GM23338 (cell line): ENCODE measurements at places on chromosomes 3 and 15. TPM values are rescaled to one million over a fixed set of nuclear protein-coding genes. Genes with fewer than 3 reads are reported as not detected.

SCAANT1 gene
- 1.2 TPM in 1 of 2 replicates, not detected in the other for polyA plus RNA-seq

IL17RB gene
- polyA plus RNA-seq: 6.4 and 6.9 TPM in 2 replicates

CCDC33 gene
- 2.5 and 2.8 TPM in 2 replicates for polyA plus RNA-seq

SEC22A gene
- 5.3 and 11.2 TPM in 2 replicates for polyA plus RNA-seq

UROC1 gene
- polyA plus RNA-seq: not detected in 2 replicates

GOLGA8J gene
- polyA plus RNA-seq: not detected in 2 replicates

PCBP4 gene
- polyA plus RNA-seq: 11.8 and 14.1 TPM in 2 replicates

NAA50 gene
- polyA plus RNA-seq: 78.7 and 103 TPM in 2 replicates

DNA sequence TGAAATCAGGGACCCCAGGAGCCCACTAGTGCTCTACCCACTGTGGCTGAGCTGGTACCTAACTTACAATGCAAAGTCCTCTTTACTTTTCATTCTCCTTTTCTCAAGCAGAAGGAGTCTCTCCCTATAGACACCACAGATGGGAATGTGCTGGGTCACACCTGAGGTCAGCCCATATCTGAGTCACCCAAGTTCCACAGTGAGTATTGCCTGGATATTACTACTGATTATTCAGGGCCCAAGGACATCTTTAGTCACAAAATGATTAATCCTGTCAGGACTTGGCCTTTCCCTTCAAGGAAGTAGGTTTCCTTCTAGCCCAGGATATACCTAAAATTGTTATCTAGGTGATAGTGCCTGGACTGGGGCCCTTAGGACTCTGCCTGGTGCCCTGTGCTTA is 1305.2 kb downstream of the SI start:
- H3K4me1 ChIP-seq: peaks cover 10% of the 10 kb centered on the region; the same call in 1 of the 2 replicates
- H3K36me3 ChIP-seq: no peaks in the 10 kb centered on the region
- no peak overlapping the region for H3K4me3 ChIP-seq
- H3K27me3 ChIP-seq: no peaks in the 10 kb centered on the region
- no peak overlapping the region for H3K27ac ChIP-seq

DNA sequence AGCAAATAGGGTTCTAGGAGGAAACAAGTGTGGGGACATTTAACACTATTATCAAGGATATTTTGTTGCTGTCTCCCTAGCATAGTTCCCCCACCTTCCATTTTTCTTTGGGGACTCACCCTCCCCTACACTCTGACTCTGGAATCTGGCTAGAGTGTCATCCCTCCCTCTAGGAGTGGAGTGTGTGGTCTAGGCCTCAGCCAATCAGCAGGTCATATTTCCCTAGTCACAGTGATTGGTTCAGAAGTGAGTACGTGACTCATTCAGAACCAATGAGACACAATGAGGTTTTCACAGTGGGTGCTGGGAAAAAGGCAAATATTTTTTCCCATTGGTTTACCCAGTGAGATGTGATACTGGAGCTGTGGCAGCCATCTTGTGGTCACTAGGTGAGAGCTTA is 234.4 kb downstream of the SHQ1 start:
- no peak overlapping the region for H3K27ac ChIP-seq
- no peak for DNase-seq
- no peaks in the 10 kb centered on the region for H3K36me3 ChIP-seq
- H3K4me1 ChIP-seq: no peaks in the 10 kb centered on the region

- H3K4me1 ChIP-seq: peaks cover 7% of the 10 kb centered on the region; the same call in 1 of the 2 replicates
- no peaks in the 10 kb centered on the region for H3K27me3 ChIP-seq
- DNase-seq: no peak
- no peak overlapping the region for H3K4me3 ChIP-seq
These were observed 117.3 kb upstream of the WNT5A start for GRCh38 chr3:55604402-55604801.

GRCh38 chr3:123818324-123818920 is 65.7 kb downstream of the MYLK start:
- no peak for DNase-seq
- H3K27ac ChIP-seq: no peak overlapping the region
- H3K4me1 ChIP-seq: 0 out of 2 replicates have a peak, but pooled peaks cover 9% of the 10 kb centered on the region
- H3K4me3 ChIP-seq: no peak overlapping the region

DNA sequence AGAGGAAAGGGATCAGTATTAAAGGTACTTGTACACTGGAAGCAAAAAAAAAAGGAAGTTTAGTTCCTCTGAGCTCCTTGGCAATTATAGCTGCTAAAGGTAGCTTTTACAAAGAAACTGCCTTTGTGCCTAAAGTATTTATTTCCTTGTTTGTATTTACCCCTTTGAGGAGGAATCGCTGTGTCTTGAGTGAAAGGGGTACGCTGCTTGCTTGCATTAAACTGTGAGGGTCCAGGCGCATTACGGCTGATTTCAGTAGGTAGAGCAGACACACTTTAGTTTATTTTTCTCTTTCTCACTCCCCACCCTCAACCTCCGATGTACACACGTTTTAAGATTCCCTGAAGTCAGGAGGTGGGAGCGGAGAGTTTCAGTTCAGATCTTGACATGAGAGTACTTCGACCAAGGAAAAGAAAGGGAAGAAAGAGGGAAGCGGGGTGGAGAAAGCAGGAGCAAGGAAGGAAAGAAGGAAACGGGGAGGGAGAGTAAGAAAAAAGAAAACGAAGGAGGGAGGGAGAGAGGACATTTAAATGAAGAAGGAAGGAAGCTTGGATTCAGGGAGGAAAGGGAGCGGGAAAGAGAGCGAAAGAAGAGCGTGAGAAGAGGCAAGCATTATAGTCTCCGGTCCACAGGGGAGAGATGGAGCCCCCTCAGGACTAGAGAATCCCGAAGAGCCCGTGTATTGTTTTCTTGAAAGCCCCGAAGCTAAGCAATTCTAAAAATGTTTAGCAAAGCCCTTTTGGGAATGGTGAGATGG is 1.2 kb upstream of the MME start:
- peak overlapping the region; percentile 80 for H3K4me3 ChIP-seq
- H3K36me3 ChIP-seq: no peaks in the 10 kb centered on the region
- peak overlapping the region; percentile 77 for H3K27ac ChIP-seq
- no peak for DNase-seq

DNA sequence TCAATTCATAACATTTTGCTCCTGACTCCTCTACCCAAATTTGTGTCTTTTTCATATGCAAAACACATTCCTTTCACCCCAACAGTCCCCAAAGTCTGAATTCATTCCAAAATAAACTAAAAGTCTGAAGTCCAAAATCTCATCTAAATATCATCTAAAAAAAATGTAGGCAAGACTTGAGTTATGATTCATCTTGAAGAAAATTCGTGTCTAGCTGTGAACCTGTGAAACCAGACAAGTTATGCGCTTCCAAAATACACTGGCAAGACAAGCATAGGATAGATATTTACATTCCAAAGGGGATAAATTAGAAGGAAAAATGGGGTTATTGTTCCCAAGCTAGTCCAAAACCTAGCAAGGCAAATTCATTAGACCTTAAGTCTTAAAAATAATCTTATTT is 1302.0 kb upstream of the GBE1 start:
- DNase-seq: no peak
- H3K4me3 ChIP-seq: no peak overlapping the region
- 0 out of 2 replicates have a peak, but pooled peaks cover 5% of the 10 kb centered on the region for H3K4me1 ChIP-seq
- H3K27me3 ChIP-seq: no peaks in the 10 kb centered on the region

DNA sequence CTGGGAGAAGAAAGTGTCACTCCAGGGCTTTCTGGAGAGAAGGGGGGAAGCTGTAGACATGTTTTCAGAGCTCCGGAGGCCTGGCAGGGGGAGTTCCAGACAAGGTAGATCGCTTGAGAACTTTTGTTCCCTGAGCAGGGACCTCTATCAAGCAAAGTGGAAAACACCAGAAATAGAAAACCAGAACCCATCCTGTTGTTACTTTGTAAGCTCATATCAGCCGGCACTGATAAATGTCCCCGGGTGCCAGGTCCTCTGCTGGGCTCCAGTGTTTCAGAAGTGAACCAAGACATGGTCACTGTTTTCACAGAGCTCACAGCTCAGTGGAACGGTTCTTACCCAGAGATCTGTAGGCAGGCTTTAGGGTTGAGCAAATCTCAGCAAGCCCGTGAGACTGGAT is 13.5 kb downstream of the HDDC3 start:
- no peaks in the 10 kb centered on the region for H3K36me3 ChIP-seq
- no peak for DNase-seq
- H3K27me3 ChIP-seq: no peaks in the 10 kb centered on the region
- H3K27ac ChIP-seq: no peak overlapping the region
- 0 out of 2 replicates have a peak, but pooled peaks cover 6% of the 10 kb centered on the region for H3K4me1 ChIP-seq
- no peak overlapping the region for H3K4me3 ChIP-seq

DNA sequence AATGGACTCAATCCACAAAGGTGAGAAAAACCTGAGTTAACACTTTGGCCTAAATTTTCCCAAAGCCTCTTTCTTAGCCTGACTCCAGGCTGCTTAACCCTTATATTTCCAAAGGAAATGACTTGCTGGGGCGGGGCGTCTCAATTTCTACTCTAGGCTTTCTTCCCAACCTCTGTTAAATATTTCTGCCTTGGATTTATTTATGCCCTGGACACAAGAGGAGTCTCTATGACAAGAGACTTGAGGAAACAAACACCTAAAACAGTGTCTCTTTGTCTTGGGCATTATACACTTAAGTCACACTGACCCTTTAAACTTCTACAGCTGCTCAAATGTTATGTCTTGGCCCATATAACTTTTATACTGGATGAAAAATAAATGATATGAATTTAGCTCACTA is 28.3 kb upstream of the AP4E1 start:
- H3K27ac ChIP-seq: no peak overlapping the region
- no peaks in the 10 kb centered on the region for H3K4me1 ChIP-seq
- H3K4me3 ChIP-seq: no peak overlapping the region
- no peaks in the 10 kb centered on the region for H3K36me3 ChIP-seq

DNA sequence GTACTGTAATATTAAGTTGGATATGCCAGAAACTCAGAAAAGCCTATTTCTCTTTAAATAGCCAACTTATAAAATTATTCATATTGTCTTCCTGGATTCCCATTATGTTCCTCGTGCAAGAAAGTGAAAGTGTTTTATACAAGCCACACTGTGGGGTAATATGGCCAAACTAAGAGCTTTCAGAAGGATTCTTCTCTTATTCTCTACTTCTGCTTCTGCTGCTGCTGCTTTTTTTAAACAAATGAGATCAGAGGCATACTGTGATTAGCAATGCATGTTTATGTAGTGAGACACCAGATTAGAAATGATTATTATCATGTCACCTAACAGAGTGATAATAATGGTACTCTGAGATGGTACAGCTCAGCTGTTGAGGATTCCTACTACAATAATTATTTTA is 1026.5 kb upstream of the CFAP20DC start:
- H3K4me3 ChIP-seq: no peak overlapping the region
- no peak for DNase-seq
- no peaks in the 10 kb centered on the region for H3K36me3 ChIP-seq
- H3K27me3 ChIP-seq: no peaks in the 10 kb centered on the region
- H3K27ac ChIP-seq: no peak overlapping the region

- peaks cover 19% of the 10 kb centered on the region for H3K4me1 ChIP-seq
- no peak overlapping the region for H3K27ac ChIP-seq
- H3K4me3 ChIP-seq: no peak overlapping the region
- H3K36me3 ChIP-seq: no peaks in the 10 kb centered on the region
- no peaks in the 10 kb centered on the region for H3K27me3 ChIP-seq
These were observed 169.7 kb upstream of the TBC1D5 start for GRCh38 chr3:17911986-17912760.

- no peak overlapping the region for H3K27ac ChIP-seq
- H3K27me3 ChIP-seq: no peaks in the 10 kb centered on the region
- H3K36me3 ChIP-seq: no peaks in the 10 kb centered on the region
- no peak for DNase-seq
- H3K4me3 ChIP-seq: no peak overlapping the region
These were observed 63.5 kb downstream of the UACA start for GRCh38 chr15:70699890-70700289.

GRCh38 chr3:64619216-64619615 is 68.6 kb downstream of the ADAMTS9 start:
- no peaks in the 10 kb centered on the region for H3K36me3 ChIP-seq
- no peak for DNase-seq
- H3K27ac ChIP-seq: no peak overlapping the region
- H3K4me3 ChIP-seq: no peak overlapping the region

DNA sequence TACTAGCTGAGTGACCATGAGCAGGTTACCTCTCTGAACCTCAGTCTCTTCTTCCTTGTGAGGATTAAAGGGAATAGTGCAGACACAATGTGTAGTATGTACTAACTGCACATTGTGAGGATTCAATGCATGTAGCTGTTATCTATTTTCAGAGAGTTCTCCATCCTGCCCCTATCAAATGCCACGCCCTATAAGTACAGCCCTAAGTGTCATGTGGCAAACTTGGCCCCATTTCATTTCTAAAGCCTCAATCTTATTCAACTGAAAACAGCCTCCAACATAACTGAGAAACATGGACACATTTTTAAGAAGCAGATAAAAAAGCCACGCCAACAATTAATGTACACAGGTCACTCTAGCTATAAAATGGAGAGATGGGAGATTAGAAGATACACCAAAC is 220.0 kb downstream of the TBL1XR1 start:
- no peaks in the 10 kb centered on the region for H3K36me3 ChIP-seq
- no peak overlapping the region for H3K27ac ChIP-seq
- H3K4me3 ChIP-seq: no peak overlapping the region
- no peaks in the 10 kb centered on the region for H3K27me3 ChIP-seq
- no peaks in the 10 kb centered on the region for H3K4me1 ChIP-seq

DNA sequence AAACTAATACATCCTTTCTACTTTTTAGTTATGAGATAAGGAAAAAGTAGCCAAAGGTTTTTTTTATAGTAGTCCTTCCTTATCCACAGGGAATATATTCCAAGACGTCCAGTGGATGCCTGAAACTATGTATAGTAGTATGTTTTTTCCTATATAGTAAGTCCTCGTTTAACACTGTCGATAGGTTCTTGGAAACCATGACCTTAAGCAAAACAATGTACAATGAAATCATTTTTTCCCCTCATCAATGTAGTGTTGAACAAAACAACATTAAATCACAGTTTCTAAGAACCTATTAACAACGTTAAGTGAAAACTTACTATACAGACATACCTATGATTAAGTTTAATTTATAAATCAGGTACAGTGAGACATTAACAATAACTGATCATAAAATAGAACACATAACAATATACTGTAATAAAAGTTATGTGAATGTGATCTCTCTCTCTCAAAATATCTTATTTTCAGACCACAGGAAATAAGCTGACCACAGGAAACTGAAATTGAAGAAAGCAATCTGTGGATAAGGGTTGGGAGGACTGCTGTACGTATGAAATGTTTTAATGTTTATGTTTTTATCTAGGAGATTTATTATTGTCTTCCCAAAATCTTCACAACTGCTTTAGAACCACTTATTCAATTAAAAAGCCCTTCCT is 20.6 kb downstream of the COPS2 start:
- DNase-seq: no peak
- H3K27me3 ChIP-seq: no peaks in the 10 kb centered on the region
- no peak overlapping the region for H3K4me3 ChIP-seq
- no peaks in the 10 kb centered on the region for H3K4me1 ChIP-seq
